ENCODE measurements at places on chromosomes 2 and 18.
A peak's percentile ranks its signal among the peaks of the same experiment; 100 is the strongest.

GRCh38 chr2:133753665-133754064 is 185.4 kb upstream of the NCKAP5 start:
- no peak for DNase-seq

GRCh38 chr2:1650085-1650872 is 94.0 kb downstream of the PXDN start:
- no peak for DNase-seq

DNA sequence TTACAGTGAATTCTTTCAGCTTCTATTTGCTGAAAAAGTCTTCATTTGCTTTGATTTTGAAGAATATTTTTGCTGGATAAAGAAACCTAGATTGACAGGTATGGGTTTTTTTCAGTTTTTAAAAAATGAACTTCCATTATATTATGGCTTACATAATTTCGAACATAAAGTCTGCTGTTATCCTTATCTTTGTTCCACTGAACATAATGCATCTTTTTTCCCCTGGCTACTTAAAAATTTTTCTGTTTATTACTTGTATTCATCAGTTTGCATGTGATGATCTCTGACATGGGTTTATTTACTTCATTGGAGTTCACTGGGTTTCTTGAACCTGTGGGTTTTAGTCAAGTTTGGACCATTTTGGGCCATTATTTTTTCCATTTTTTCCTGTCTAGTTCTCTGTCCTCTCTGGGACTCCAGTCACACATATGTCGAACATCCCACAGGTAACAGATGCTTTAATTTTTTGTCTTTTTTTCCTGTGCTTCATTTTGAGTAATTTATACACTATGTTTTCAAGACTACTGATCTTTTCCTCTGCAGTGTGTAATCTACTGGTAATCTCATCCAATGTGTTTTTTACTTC is 33.1 kb downstream of the SEC11C start:
- DNase-seq, result no peak

DNA sequence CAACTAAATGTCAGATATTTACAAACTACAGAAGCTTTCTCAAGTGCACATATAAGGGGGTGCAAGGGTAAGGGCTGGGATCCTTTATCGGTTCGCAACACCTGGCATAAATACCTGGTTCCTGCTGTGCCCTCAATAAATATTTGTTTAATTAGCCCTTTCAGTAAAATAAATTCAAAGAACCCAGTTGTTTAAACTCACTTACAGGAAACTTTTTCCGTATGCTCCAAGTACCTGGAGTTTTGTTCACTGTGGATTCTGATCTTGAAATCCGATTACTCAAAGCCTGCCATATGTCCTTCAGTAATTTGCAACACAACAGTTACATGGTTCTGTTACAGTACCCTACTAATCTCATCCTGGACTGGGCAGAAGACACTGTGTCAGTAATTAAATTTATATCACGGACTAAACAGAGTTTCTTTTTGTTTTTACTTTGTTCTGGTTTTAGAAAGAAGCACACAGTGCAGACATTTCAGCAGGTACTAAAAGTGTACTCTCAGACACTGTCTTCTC is 36.9 kb downstream of the TBC1D8 start:
- no peak for DNase-seq

DNA sequence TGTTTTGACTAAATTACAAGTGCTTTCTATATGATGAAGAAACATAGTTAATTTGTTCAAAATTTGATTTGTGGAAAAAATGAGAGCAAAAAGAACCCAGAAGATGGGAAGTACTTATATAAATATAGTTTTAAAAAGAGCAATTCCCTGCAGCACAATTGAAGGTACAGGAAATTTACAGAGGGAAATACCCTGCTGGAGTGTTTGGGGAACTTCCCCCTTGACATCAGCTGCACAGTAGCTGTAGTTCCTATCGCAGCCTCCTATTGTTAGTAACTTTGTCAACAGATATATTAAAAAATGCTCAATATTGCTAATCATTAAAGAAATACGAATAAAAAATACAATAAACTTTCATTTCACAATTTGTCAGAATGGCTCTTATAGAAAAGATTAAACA is 1118.8 kb upstream of the ZEB2 start:
- no peak for DNase-seq

DNA sequence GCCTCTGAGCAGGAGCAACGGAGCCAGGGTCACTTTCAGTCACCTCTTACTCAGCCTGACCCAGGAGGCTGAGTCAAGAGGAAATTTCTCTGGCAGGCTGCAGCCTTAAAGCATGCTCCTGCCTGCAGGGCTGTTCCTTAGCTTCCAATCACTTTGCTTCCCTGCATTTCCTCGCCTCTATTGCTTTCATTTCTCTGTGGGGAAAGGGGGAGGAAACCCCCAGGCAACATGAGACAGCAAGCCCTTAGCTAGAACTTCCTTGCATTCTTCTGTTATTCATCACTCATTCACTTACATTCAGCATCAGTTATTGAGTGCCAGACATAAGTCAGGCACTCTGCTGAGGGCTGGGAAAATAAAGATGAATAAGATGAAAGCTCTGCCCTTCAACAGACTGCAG is 13.0 kb downstream of the XDH start:
- no peak for DNase-seq

DNA sequence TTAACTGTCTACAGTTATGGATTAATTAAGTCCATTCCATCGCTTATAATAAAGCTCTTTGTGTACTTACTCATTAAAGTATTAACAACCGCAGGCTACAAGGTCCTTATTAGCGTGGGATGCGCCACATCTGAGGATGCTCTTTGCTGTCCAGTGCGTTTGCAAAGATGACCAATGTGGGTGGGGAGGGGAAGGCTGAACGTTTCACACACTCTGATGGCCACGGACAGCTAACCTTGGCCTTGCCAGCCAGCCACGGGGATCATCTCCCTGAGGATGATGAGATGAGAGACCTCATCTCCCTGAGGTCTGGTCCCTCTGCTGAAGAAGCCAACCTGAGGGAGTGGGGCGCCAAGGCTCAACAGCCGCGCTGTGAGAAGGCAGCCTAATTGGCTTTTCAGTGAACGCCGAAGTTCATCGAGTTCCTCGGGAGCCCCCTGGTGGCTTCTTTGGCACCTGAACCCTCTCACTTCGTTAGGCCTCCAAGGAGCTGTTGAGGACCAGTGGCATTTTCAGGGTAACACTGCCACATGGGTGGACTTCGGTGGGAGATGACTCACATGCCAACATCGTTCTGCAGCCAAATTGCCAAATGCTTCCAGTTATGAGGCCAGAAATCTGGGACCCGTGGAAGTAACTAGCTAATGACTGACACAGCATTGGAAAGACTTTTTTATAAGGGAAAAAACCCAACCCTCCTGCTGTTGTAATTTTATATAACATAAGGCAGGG is 69.3 kb upstream of the SEC11C start:
- peak; percentile 76 for DNase-seq

DNA sequence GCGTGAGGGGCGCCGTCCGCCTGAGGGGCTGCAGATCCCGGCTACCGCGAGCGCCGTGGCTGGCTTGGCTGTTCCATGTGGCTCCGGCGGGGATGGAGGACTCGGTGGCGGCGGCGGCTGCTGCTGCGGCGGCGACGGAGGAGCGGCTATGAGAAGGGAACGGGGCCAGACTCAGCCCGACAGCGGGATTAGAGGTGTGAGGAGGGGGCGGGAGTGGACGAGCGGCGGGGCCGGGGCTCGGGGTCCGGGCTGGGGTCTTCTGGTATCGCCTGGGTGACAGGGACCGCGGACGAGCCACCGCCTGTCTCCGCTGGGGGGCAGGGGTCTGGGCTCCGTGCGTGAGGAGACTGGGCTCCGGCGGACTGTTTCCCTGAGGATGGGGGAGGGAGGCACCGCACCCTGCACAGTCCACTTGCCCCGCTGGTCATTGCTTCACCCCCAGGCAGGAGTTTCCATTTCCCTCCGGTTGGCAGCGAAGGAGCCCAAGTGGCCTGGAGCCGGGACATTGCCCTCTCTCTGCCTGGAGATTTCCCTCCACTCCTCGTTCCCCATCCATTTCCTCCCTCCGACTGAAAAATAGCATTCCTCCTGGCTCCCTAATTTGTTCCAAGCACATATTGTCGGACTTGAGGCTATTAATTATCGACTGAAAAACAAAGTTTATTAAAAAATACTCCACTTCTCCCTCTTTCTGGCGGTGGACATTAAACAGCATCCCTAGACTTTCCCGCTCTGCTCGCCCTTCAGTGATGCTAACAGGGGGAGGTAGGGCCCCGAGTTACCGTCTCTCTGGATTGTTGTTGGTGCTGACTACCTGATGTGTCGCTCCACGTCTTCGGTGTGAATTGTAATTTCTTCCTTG is 577 bp downstream of the EHBP1 start:
- DNase-seq, result peak; percentile 21

DNA sequence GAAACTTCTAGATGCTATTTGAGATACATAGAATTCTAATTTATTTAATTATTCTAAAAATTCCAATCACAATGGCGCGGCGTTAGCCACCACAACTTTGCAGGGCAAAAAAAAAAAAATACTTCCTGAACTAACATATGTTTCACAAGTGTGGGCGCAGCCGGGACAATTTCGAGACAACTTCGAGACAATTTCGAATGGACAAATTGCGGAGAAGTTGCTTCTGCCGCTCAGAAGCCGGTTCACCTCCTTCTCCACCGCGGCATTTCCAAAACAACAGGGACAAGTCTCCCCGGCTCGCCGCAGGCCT is 842 bp downstream of the PAX3 start:
- DNase-seq, result no peak

DNA sequence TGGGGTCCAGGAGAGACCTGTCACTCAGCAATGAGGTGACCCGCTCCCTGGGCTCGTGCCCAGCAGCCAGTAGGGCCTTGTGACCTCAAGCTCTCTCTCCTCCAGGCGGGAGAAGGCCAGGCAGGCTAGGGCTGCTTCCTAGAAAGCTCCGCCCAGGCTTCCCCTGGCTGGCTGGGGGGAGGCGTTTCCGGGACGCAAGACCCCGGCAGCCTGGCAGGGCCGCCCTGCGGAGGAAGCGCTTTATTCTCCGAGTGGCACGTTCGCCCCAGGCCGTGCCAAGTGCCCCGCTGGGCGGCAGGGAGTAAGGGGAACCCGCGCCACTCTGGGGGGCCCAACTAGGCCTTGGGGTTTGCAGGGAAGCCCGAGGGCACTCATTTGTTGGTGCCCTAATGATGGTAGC is 21.2 kb upstream of the EPAS1 start:
- no peak for DNase-seq

DNA sequence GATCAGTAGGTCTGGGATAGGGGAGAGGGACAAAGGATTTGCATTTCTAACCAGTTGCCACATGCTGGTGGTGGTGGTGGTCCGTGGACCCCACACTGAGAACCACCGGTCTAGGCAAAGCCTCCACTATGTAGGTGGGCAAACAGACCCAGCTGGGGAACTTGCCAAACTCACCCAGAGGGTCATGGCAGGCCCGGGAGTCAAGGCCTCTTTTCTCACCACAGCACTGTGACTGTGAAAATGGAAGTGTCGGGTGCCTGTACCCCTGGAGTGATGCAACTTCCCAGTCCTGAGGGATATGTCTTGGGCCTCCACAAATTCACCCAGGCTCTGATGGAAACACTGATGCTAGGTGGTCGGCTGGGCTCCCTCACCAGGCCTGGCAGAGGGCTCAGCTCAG is 101.2 kb upstream of the SMAD2 start:
- DNase-seq, result no peak

DNA sequence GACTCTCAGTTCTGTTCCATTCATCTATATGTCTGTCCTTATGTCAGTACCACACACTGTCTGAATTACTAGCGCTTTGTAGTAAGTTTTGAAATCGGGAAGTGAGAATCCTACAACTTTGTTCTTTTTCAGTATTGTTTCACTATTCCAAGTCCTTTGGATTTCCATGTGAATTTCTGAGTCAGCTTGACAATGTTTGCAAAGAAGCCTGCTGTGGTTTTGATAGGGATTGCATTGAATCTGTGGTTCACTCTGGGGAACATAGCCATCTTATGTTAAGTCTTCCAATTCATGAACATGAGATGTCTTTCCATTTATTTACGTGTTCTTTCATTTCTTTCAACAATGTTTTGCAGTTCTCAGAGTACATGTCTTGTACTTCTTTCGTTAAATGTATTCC is 15.0 kb downstream of the SLC3A1 start:
- no peak for DNase-seq

- no peak for DNase-seq
Measured at GRCh38 chr2:39481611-39482010, 44.5 kb upstream of the MAP4K3 start.

GRCh38 chr2:229927817-229928321 is 5.6 kb downstream of the FBXO36 start:
- DNase-seq, result no peak

DNA sequence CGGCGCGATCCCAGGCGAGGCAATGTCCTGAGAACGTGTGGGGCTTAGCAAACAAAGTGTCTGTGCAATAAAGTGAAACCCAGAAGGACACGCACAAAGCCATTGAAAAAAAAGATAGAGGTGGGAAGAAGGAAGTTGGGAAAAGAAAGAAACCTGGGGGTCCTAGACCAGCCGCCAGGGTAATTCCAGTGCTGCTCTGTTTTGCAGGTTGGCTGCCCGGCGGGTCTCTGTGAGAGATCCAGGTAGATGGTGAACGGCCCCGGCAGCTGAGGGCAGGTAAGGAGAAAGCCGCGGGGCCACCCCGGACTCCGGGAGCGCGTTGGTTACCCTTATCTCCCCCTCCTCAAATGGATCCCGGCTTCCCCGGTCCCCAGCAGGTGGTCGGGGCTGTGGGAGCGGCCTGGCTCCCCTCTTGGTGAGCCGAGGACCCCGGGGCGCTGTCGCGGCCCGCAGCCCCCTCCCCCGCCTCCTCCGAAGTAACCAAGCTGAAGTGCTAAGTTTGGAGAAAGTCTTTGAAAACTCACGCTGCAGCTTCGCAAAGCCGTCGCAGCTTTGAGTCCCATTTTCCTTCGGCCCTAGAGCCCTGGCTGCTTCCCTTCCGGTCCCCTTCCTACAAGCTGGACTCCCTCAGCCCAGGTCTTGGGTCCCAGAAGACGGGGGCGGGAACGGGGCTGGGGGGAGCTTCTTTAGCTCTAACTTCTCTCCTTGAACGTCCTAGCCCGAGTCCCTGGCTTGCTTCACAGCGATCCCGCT is 588 bp downstream of the OTX1 start:
- DNase-seq, result no peak

DNA sequence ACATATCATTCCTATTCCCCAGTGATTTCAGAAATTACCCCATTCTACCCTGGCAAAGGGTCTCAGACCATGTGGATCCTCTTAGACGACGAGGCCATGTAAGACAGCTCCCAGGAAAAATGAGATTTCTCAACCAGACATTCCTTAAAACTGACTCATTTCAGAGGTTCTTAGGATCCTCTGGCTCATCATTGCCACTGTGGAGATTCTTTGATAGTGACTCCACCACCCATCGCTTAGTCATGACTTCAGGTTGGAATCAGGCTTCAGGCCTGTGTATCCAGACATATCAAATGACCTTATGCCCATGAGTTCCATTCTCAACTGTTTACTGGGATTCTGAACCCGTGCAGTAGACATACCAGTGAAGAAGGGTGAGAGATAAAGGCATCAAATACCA is 245.6 kb upstream of the TCF4 start:
- DNase-seq, result no peak

Measured in activated CD4-positive, alpha-beta T cell treated with anti-CD3 and anti-CD28 coated beads for 24 hours (primary cell).